ENCODE measurements at places on chromosomes 4 and X.

- H3K4me3 ChIP-seq, result no peak overlapping the region
- H3K27ac ChIP-seq, result no peak overlapping the region
- H3K27me3 ChIP-seq, result no peaks in the 10 kb centered on the region
- DNase-seq, result no peak
These were observed 66.6 kb downstream of the METTL14 start for GRCh38 chr4:118751629-118752323.

DNA sequence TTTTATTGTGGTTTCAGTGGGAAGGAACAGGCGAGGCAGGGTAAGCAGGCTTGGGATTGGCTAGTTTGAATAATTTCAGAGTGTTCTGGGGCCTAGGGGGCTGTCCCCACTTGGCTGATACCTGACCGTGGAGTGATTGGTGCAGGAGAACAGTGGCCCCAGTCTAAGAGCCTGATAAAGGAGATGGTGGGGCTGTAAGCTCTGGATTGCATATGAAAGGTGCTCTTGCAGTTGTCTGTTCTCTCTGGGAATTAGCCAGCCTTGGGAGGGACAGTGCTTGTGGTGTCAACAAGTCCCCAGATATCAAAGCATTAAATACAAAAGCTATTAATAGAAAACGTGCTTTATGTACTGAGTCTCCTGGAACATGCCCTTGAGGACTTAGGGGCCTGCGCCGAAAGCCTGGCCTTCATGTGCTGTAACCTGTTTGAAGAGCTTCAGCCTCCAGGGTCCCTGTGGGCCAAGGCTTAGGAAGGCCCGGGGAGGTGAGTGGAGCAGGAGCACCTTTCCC is 30.4 kb upstream of the CLTRN start:
- DNase-seq, result no peak
- no peaks in the 10 kb centered on the region for H3K27me3 ChIP-seq
- H3K36me3 ChIP-seq, result no peaks in the 10 kb centered on the region
- no peak overlapping the region for H3K27ac ChIP-seq

DNA sequence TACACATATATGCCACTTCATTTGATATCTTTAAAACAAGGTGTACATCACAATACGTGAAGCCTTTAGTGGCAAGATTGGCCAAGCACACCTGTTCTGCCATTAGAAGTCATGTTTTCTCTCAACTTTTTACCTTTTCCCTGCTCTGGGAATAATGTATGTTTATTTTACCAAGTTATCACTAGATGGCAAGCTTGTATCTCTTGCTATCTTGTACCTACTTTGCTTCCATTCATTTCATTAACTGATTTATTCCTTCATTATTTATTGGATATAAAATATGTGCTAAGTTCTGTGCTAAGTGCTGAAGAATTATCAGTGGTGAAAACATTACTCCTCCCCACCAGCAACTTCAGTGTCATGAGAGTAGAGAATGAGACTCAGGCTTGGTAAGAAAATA is 245.5 kb downstream of the ANK2 start:
- H3K27ac ChIP-seq, result no peak overlapping the region
- no peaks in the 10 kb centered on the region for H3K27me3 ChIP-seq
- H3K4me3 ChIP-seq, result no peak overlapping the region
- H3K4me1 ChIP-seq, result no peaks in the 10 kb centered on the region
- DNase-seq, result no peak

DNA sequence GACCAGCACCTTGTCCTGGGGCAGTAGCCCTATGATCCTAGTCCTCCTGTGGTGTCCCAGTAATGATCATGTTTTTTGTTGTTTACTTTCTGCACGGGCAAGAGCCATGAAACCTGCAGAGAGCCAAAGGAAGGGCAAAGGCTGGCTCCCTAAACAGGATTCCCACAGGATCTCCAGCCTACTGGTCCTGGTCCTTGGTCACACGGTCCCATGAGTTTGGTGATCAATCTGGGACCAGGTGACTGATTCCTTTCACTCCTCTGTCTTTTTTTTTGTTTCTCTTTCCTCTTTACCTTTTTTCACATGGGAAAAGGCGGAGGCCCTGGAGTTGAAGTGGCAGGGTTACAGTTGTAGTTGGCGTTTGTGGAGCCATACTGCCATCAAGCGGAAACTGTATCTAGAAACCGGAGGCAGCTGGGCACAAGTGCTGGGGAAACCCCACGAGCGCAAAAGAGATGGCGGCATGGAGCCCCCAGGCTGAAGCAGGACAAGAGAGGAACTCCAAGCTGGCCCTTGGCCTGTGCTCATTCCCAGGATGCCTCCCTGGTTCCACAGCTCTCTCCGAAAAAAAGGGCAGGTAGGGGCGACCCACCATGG is 34.6 kb downstream of the NBDY start:
- H3K4me1 ChIP-seq, result no peaks in the 10 kb centered on the region
- DNase-seq, result no peak
- no peaks in the 10 kb centered on the region for H3K36me3 ChIP-seq
- no peak overlapping the region for H3K4me3 ChIP-seq

DNA sequence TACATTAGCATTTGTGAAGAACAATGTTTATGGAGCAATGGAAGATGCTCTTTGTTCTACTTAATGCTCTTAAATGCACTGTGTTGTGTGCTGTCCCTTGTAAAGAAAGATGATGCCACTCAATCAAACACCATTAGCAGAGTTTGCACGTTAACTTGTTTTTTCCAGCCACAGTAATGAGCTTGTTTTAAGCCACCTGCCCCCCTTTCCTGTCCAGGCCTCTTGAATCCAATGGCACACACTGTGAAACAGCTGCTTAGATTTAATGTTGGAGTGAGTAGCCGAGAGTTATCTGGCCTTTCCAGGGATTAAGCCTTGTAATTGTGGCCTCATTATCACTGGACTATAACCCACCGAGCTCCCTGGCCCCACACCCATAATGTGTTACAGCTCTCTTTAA is 86.0 kb downstream of the PAK3 start:
- H3K36me3 ChIP-seq, result no peaks in the 10 kb centered on the region
- no peaks in the 10 kb centered on the region for H3K27me3 ChIP-seq
- H3K27ac ChIP-seq, result no peak overlapping the region
- no peak overlapping the region for H3K4me3 ChIP-seq

DNA sequence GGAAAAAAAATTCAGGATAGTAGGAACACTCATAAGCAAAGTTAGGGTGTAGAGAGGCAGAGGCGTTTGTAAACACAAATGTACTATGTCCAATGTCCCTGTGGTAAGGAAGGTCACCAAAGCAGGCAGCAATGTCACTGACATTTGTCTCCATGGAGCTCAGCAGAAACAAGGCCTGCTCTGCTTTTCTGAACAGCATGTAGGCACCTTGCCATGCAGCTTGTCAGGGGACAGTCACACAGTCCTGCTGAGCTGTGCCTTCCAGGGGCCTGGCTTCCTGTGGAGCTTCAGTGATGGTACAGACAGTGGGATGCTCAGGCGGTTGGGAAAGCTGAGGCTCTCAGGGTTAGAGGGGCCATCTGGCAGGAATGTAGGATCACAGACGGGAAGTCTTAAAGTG is 74.5 kb upstream of the HS3ST1 start:
- no peaks in the 10 kb centered on the region for H3K27me3 ChIP-seq
- DNase-seq, result no peak
- no peaks in the 10 kb centered on the region for H3K36me3 ChIP-seq
- no peak overlapping the region for H3K27ac ChIP-seq
- H3K4me3 ChIP-seq, result no peak overlapping the region

DNA sequence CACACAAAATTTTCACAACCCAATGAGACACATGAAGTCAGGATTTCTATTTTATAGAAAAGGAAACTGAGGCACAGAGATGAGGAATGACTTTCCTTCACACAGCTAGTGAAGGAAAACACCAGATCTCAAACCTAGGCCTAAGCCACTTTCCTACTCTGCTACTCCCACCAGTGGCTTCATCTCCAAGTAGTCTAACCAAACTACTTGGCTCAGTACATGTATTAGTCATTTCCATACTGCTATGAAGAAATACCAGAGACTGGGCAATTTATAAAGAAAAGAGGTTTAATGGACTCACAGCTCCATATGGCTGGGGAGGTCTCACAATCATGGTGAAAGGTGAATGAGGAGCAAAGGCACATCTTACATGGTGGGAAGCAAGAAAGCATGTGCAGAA is 196.6 kb downstream of the EVC2 start:
- H3K4me3 ChIP-seq, result no peak overlapping the region
- H3K4me1 ChIP-seq, result no peaks in the 10 kb centered on the region
- no peak for DNase-seq
- H3K27ac ChIP-seq, result no peak overlapping the region
- H3K27me3 ChIP-seq, result no peaks in the 10 kb centered on the region
- H3K36me3 ChIP-seq, result no peaks in the 10 kb centered on the region

GRCh38 chr4:159360549-159360948 is 257.7 kb downstream of the RAPGEF2 start:
- no peak overlapping the region for H3K4me3 ChIP-seq
- peak overlapping the region; percentile 40 for H3K27ac ChIP-seq
- H3K4me1 ChIP-seq, result peaks cover 23% of the 10 kb centered on the region

GRCh38 chr4:186946136-186946535 is 222.5 kb upstream of the FAT1 start:
- no peak overlapping the region for H3K27ac ChIP-seq
- H3K36me3 ChIP-seq, result no peaks in the 10 kb centered on the region
- H3K27me3 ChIP-seq, result no peaks in the 10 kb centered on the region
- no peak for DNase-seq
- H3K4me1 ChIP-seq, result no peaks in the 10 kb centered on the region

- H3K4me1 ChIP-seq, result no peaks in the 10 kb centered on the region
- no peak overlapping the region for H3K27ac ChIP-seq
- H3K27me3 ChIP-seq, result no peaks in the 10 kb centered on the region
- DNase-seq, result no peak
These were observed 273.7 kb downstream of the HNRNPD start for GRCh38 chr4:82099928-82100579.

DNA sequence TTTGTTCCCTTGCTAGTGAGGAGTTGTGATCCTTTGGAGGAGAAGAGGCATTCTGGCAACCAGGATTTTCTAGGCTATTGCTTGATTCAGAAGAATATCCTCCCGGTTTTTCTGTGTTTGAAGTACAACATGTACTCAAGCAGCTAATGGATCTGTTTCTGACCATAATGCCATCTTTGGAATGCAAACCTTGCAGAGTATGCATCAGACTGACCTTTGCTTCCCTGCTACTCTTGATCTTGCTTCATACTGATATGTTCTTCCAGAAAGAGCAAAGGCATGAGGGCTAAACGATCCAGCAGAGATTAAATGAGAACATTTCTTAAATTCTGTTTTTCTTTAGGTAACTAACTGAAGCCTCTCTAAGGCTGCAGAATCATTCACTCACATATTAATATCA is 265.4 kb upstream of the SLC7A11 start:
- no peaks in the 10 kb centered on the region for H3K4me1 ChIP-seq
- DNase-seq, result no peak
- no peaks in the 10 kb centered on the region for H3K27me3 ChIP-seq

GRCh38 chr4:2011583-2011982 is 2.8 kb upstream of the NELFA start:
- peaks cover 3% of the 10 kb centered on the region for H3K4me1 ChIP-seq
- peaks cover 12% of the 10 kb centered on the region for H3K36me3 ChIP-seq
- no peak overlapping the region for H3K27ac ChIP-seq
- no peak overlapping the region for H3K4me3 ChIP-seq

DNA sequence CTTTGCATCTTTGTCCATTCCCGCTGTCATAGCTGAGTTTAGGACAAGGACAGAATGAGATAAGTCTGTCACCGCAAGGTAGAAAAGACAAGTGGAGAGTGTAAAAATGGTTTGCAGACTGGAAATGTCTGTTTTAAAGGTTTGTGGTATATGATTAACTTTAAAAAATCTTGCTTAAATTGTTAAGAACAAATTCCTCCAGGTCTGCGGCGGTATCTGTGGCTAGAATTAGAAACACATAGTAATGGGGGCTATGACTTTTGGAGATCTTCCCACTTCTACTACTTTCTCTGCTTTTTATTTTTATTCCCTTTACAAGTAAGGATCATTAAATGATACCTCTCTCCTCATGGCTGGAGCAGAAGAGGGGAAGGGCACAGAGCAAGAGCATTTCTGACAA is 92.2 kb downstream of the MID1IP1 start:
- no peak overlapping the region for H3K27ac ChIP-seq
- H3K36me3 ChIP-seq, result no peaks in the 10 kb centered on the region
- H3K4me3 ChIP-seq, result no peak overlapping the region
- no peaks in the 10 kb centered on the region for H3K27me3 ChIP-seq
- no peak for DNase-seq
- no peaks in the 10 kb centered on the region for H3K4me1 ChIP-seq

- DNase-seq, result peak; percentile 19
- no peaks in the 10 kb centered on the region for H3K36me3 ChIP-seq
- no peaks in the 10 kb centered on the region for H3K4me1 ChIP-seq
- peaks cover 4% of the 10 kb centered on the region for H3K27me3 ChIP-seq
These were observed 1981.3 kb upstream of the IGFBP7 start for GRCh38 chr4:59091146-59092142.

- no peaks in the 10 kb centered on the region for H3K4me1 ChIP-seq
- no peak for DNase-seq
These were observed 262.8 kb downstream of the PRDM5 start for GRCh38 chr4:120659616-120660170.

Measured in RWPE2 (cell line).